ENCODE measurements at places on chromosomes 4 and X.

DNA sequence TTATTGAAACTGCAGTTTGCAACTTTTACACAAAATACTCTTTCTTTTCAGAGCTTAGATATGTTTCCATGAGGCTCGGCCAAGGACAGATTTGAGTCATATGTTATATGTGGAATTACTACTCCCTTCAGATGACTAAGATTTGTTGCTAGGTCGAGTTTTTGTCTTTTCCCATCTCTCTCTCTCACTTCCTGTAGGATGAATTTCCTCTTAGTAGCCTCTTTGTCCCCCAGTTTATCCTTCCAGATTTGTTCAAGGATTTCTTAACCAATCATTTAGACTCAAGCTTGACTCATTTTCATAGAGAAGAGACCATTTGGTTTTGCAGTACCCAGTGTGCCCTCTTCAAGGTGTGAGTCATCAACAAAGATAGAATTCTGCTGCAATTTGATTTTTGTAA is 209.2 kb downstream of the GLUD2 start:
- no peak for DNase-seq

DNA sequence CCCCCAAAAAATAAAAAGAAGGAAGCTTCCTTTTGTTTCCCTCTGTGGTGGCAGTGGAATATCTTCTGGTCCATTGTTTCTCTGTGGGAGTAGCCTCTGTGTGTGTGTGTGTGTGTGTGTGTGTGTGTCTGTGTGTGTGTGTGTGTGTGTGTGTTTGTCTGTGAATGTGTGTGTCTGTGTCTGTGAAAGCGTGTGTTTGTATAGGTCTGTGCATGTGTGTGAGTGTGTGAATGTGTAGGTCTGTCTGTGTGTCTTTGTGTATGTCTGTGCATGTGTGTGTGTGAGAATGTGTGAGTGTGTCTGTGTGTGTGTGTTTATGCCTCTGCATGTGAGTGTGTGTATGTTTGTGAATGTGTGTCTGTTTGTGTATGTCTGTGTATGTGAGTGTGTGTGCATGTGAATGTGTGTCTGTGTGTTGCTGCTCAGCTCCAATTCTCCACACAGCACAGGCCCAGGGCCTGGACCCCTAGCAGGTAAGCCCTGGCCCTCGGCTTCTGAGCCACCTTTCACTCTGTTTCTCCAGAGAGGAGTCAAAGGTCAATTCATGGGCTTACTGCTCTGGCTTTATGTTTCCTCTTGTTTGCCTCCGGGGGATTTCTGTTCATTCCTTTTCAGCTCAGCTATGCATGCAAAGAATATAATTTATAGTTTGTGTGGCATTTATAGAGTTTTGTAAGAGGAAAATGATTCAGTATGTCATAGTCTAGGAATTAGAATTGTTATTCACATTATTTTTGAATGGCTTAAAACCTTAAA is 89.8 kb downstream of the UCHL1 start:
- no peak for DNase-seq

- no peak for DNase-seq
These were observed 286.9 kb upstream of the FGF16 start for GRCh38 chrX:77160301-77160700.

- DNase-seq: no peak
These were observed 62.4 kb upstream of the RXFP1 start for GRCh38 chr4:158459085-158459820.

DNA sequence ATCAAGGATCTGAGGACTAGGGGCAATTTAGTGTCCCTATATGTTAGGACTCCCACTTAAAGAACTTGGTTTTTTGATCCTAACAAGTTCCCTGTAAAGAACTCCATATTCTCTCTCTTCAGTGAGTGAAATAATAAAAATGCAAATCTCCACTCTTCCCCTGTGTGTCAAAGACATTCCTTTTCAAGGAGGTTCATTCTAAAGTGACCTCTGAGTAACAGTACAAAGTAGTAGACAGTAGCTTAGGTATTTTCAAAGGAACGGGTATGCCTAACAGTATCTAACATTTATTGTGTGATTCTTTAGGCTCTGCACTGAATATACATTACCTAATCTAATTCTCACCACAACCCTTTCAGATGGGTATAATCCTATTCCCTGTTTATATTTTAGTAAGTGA is 58.4 kb upstream of the SCOC start:
- no peak for DNase-seq

DNA sequence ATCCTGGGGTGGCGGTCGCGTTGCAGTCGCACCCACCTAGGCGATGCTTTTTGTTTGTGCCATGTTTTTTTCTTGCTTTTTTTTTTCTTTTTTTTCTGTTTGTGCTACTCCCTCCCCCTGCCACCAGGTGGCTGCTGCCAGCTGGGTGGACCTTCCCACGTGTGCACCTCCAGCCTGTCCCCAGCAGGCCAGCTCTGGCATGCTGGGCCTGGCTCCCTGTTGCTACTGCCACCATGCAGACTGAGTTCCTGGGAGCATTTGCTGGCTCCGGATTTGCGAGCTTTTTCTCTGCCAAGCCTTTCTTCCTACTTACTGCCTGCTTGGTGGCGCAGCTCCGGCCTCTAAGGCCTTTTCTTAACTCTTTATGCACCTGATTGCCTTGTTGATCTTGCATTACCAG is 161.2 kb upstream of the WDFY3 start:
- DNase-seq: no peak
